ENCODE measurements at places on chromosomes 7 and 10. TPM values are rescaled to one million over a fixed set of nuclear protein-coding genes. Genes with fewer than 3 reads are reported as not detected.

DNA sequence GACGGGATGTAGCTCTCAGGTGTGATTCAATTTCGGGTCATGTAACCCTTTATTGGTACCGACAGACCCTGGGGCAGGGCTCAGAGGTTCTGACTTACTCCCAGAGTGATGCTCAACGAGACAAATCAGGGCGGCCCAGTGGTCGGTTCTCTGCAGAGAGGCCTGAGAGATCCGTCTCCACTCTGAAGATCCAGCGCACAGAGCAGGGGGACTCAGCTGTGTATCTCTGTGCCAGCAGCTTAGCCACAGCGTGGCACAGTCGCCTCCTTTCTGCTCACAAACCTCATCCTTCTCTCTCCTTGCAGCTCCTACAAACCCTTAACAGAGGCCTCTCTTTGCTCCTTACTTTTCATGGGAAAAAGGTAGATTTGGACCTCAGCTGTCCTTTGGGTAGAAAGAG is 197.5 kb upstream of the PRSS58 start:
- no peak for DNase-seq
- H3K4me1 ChIP-seq, result peaks cover 24% of the 10 kb centered on the region
- H3K4me3 ChIP-seq, result peak overlapping the region; percentile 17
- no peaks in the 10 kb centered on the region for H3K27me3 ChIP-seq

- H3K27me3 ChIP-seq, result no peaks in the 10 kb centered on the region
- H3K36me3 ChIP-seq, result no peaks in the 10 kb centered on the region
- H3K4me3 ChIP-seq, result no peak overlapping the region
- H3K4me1 ChIP-seq, result no peaks in the 10 kb centered on the region
- no peak for DNase-seq
Measured at GRCh38 chr7:112511451-112512202, 30.8 kb downstream of the LSMEM1 start.

DNA sequence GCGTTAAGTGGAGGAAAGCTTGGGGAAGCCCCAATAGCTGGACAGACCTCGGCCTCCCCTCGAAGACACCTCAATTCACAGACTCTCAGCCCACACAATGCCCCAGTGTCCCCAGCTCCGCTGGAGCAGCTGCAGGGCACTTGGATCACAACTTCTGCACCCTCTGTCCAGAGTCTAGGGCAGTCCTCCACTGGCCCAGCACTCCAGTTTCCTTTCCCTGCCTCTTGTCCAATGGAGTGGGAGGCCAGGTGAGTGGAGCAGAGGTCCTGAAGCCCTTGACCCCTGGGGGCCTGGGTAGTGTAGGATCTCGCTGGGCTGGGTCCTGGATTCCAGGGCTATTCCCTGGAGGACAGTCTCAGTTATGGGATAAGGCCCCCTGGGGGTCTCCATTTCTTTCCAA is 11.9 kb downstream of the SFRP5 start:
- H3K4me1 ChIP-seq, result no peaks in the 10 kb centered on the region
- no peak for DNase-seq
- H3K27ac ChIP-seq, result no peak overlapping the region
- no peaks in the 10 kb centered on the region for H3K27me3 ChIP-seq
- peaks cover 51% of the 10 kb centered on the region for H3K36me3 ChIP-seq

- H3K27me3 ChIP-seq, result no peaks in the 10 kb centered on the region
- H3K4me3 ChIP-seq, result no peak overlapping the region
- H3K36me3 ChIP-seq, result no peaks in the 10 kb centered on the region
- DNase-seq, result no peak
- no peak overlapping the region for H3K27ac ChIP-seq
- H3K4me1 ChIP-seq, result no peaks in the 10 kb centered on the region
Measured at GRCh38 chr10:51217505-51217904, 143.2 kb downstream of the PRKG1 start.

MSMB gene
- total RNA-seq, result not detected

NPC1L1 gene
- 0.19 TPM for total RNA-seq

DNA sequence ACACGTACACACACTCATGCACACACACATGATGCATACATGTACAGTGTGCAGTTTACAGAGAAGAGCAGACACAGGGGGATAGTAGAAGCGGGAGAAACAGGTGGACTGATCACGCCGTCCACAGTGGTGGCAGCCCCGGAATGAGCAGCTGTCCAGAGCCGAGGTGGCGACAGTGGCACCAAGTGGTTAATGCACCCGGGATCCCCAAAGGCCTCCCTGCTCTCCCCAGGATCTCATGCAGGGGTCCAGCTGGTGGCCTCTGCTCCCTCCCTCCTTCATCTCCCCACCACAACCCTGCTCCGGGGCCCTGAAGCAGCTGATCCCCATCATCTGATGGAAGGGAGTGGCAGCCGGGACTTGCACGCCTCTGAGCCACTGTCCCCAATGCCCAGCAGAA is 29.7 kb downstream of the TMEM130 start:
- DNase-seq, result no peak
- no peak overlapping the region for H3K27ac ChIP-seq
- H3K4me3 ChIP-seq, result no peak overlapping the region
- H3K4me1 ChIP-seq, result no peaks in the 10 kb centered on the region
- no peaks in the 10 kb centered on the region for H3K36me3 ChIP-seq

GRCh38 chr7:45203459-45203858 is 45.9 kb downstream of the RAMP3 start:
- no peaks in the 10 kb centered on the region for H3K27me3 ChIP-seq
- H3K4me1 ChIP-seq, result peaks cover 13% of the 10 kb centered on the region
- no peaks in the 10 kb centered on the region for H3K36me3 ChIP-seq
- H3K4me3 ChIP-seq, result no peak overlapping the region

DNA sequence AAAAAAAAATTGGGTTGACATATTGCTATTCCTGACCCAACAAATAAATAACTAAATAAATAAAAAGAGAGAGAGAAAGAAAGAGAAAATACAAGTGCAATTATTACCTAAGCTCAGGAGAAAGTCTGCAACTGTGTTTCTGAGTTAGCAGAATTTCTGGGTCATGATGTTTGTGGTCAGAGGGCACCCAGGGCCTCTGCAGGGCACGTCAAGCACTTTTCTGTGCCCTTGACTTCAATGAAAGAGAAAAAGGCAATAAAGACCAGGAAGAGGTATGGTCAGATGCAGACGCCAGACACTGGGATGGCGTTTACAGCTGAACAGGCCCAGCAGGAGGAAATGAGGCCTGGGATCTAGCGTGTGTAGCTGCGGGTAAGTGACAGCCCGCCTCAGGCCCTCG is 160.9 kb upstream of the GDF10 start:
- no peak overlapping the region for H3K27ac ChIP-seq
- H3K4me3 ChIP-seq, result no peak overlapping the region
- no peaks in the 10 kb centered on the region for H3K27me3 ChIP-seq
- no peaks in the 10 kb centered on the region for H3K36me3 ChIP-seq

DNA sequence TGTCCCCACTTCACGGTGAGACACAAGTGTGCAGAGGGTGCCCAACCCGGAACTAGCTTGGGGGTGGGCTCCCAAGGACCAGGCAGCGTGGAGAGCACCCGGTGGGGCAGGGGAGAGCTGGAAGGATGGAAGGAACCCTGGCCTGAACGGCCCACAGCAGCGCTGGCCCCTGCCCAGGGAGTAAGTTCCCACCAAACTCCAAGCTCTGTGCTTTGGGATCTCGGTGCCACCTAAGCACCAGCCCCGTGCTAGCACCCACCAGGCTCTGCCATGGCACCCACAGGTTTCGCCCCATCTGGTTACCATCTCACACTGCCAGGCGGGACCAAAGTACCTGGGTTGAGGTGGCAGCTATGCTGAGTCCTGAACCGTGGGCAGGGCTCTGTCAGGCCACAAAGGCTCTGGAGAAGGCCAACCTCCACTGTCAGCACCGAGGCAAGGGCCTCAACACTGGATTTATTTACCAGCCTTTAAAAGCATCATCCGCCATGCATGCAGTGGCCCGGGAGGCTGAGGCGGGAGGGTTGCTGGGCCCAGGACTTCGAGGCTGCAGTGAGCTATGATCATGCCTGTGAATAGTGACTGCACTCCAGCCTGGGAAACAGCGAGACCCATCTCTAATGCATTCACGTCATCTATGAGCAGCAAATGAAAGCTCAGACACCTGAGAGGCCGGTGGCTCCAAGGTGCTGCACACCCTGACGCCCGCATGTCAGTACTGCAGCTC is 16.0 kb downstream of the GPER1 start:
- H3K4me1 ChIP-seq, result peaks cover 13% of the 10 kb centered on the region
- DNase-seq, result no peak
- H3K4me3 ChIP-seq, result no peak overlapping the region
- H3K27me3 ChIP-seq, result no peaks in the 10 kb centered on the region
- no peak overlapping the region for H3K27ac ChIP-seq

EBLN1 gene
- total RNA-seq, result not detected

DNA sequence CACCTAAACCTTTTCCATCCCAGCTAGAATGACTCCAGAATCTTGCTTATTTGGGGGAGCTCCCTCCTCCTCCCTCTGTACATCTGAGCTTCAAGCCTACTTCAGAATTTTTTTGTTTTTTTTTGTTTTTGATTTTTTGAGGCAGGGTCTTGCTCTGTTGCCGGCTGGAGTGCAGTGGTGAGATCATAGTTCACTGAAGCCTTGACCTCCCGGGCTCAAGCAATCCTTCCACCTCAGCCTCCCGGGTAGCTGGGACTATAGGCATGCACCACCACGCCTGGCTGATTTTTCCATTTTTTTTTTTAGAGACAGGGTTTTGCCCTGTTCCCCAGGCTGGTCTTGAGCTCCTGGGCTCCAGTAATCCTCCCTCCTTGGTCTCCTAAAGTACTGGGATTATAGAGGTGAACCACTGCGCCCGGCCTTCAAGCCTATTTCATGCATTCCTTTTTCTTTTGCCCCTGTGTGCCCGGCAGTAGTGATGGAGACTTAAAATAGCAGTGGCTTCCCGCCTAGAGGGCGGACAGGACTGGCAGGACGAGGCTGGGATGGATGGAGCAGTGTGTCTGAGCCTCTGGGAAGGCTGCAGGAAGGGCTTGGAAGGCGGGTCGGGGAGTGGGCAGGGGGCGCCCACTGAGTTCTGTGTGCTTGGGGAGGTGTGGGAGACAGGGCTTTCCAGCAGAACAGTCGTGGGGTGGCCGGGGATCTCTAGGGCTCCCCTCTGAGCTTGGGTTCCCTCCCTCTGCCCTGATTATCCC is 8.8 kb downstream of the CUX1 start:
- no peak for DNase-seq
- no peak overlapping the region for H3K4me3 ChIP-seq
- H3K36me3 ChIP-seq, result no peaks in the 10 kb centered on the region
- no peak overlapping the region for H3K27ac ChIP-seq
- no peaks in the 10 kb centered on the region for H3K4me1 ChIP-seq

FAM180A gene
- total RNA-seq, result not detected

DNA sequence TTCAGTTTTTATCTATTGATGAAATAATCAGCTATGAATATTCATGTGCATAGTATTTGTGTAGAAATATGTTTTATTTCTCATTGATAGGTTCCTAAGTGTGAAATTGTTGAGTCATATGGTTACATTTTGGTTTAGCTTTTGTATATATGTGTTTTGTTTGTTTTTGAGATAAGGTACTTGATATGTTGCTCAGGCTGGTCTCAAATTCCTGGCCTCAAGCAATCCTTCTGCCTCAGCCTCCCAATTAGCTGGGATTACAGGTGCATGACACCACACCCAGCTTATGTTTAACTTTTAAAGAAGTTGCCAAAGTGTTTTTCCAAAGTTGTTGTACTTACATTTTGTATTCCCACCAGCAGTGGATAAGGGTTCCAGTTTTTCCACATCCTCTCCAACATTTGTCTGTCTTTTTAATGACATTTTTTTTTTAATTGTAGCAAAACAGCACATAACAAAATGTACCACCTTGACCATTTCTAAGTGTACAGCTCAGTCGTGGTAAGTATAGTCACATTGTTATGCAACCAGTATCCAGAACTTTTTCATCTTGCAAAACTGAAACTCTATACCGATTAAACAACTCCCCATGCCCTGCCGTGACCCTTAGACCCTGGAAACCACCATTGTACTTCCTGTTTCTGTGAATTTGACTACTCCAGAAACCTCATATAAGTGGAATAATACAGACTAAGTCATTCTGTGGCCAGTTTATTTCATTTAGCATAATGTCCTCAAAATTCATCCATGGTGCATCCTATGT is 12.6 kb upstream of the UBE2D1 start:
- H3K27ac ChIP-seq, result no peak overlapping the region
- no peak for DNase-seq
- peaks cover 8% of the 10 kb centered on the region for H3K4me1 ChIP-seq
- no peaks in the 10 kb centered on the region for H3K27me3 ChIP-seq

GRCh38 chr7:18019555-18019954 is 8.1 kb downstream of the PRPS1L1 start:
- H3K27ac ChIP-seq, result no peak overlapping the region
- DNase-seq, result no peak
- H3K4me1 ChIP-seq, result no peaks in the 10 kb centered on the region
- H3K36me3 ChIP-seq, result no peaks in the 10 kb centered on the region
- H3K4me3 ChIP-seq, result no peak overlapping the region

DNA sequence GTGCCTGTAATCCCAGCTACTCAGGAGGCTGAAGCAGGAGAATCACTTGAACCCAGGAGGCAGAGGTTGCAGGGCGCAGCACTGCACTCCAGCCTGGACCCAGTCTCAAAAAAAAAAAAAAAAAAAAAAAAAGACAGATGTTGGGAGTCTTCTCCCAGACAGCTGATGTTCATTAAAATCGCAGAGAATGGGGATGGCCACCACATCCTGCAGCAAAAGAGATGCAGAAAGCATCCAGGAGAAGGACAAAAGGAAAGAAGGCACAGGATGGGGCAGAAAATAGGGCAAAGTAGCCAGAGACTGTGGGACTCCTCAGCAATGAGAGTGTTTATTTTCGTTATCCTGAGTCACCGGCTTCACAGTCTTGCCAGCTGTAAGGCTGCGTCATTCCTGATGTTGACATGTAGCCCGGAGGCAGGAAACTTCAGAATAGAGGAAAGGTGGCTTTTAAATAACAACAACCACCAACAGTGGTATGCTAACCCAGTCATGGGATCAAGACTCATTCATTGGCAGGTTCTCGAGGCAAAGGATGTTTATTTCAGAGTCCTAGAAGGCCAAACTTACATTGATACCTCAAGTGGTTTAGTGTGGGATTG is 149.5 kb upstream of the SVIL start:
- no peak overlapping the region for H3K27ac ChIP-seq
- no peaks in the 10 kb centered on the region for H3K36me3 ChIP-seq
- H3K4me3 ChIP-seq, result no peak overlapping the region
- DNase-seq, result no peak
- H3K4me1 ChIP-seq, result no peaks in the 10 kb centered on the region
- no peaks in the 10 kb centered on the region for H3K27me3 ChIP-seq

- no peak overlapping the region for H3K4me3 ChIP-seq
- H3K27ac ChIP-seq, result no peak overlapping the region
- H3K36me3 ChIP-seq, result no peaks in the 10 kb centered on the region
Measured at GRCh38 chr7:128909625-128910568, 612 bp downstream of the KCP start.

PLXNA4 gene
- 0.06 TPM for total RNA-seq

UNCX gene
- not detected for total RNA-seq

GRCh38 chr7:101133621-101134398 is 6.9 kb downstream of the SERPINE1 start:
- no peak overlapping the region for H3K4me3 ChIP-seq
- no peaks in the 10 kb centered on the region for H3K36me3 ChIP-seq
- H3K4me1 ChIP-seq, result peaks cover 8% of the 10 kb centered on the region
- no peaks in the 10 kb centered on the region for H3K27me3 ChIP-seq
- H3K27ac ChIP-seq, result no peak overlapping the region

- H3K27me3 ChIP-seq, result no peaks in the 10 kb centered on the region
- H3K36me3 ChIP-seq, result no peaks in the 10 kb centered on the region
- no peak overlapping the region for H3K4me3 ChIP-seq
- H3K27ac ChIP-seq, result no peak overlapping the region
- no peak for DNase-seq
Measured at GRCh38 chr7:6489612-6490011, 41.9 kb upstream of the DAGLB start.

GRCh38 chr7:1274876-1275375 is 42.3 kb downstream of the UNCX start:
- no peak overlapping the region for H3K27ac ChIP-seq
- DNase-seq, result no peak
- H3K27me3 ChIP-seq, result no peaks in the 10 kb centered on the region
- no peaks in the 10 kb centered on the region for H3K4me1 ChIP-seq
- H3K36me3 ChIP-seq, result no peaks in the 10 kb centered on the region

Measured in CD4-positive, alpha-beta memory T cell (primary cell).